Activated CD4-positive, alpha-beta T cell treated with anti-CD3 and anti-CD28 coated beads, Interleukin-2, amount 50 U/mL, for 24 hours (primary cell): ENCODE measurements at places on chromosomes 5 and 9.

DNA sequence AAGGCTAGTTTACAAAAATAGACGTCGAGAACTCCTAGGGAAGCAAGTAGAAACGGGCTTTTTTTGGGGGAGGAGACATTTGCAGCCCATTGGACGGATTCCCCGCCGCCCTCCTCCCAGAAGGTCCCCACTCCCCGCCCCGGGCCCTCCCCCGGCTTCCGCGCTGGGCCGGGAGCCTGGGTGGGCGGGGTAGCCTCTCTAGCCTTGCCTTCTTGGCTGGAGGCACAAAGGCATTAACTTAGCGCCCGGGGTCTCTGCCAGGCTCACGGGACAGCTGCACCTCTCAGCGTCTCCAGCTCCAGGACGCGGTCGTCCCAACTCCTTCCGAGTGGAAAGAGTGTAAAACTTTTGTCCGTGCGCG lies at the start of gene DMRTA1:
Gene DMRTA1, plus strand, starts transcription at position 236 of the 361 bp plus-strand sequence. CDS start 242 bp downstream, outside the sequence.
- DNase-seq = peak; percentile 3

DNA sequence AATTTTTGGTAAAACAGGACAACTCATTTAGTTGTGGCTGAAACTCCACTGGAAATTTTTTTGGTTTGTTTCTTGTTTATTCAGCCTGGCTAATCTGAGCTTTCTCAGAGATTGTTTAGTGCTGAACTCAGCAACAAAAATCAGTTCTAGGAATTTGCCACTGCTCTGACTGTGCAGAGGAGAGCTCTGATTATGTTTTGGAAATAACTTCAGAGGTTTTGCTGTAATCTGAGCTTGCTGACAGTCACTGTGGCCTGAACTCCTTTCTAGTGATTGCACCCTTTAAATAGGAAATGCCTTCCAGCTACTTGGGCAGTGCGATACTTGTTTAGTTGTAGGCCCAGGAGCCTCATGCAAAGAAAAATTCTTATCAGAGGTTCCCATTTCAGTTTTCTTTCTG lies 60.2 kb downstream of the OSTF1 start:
- no peak for DNase-seq

GRCh38 chr5:55675119-55675518 lies 37.0 kb downstream of the SLC38A9 start:
- DNase-seq = no peak

GRCh38 chr9:122151267-122151828 lies 8.2 kb downstream of the NDUFA8 start:
- DNase-seq = no peak

- no peak for DNase-seq
Measured at GRCh38 chr5:168655316-168655715, 76.1 kb upstream of the PANK3 start.

GRCh38 chr5:170623576-170624181 lies 119.9 kb downstream of the KCNIP1 start:
- DNase-seq = no peak

DNA sequence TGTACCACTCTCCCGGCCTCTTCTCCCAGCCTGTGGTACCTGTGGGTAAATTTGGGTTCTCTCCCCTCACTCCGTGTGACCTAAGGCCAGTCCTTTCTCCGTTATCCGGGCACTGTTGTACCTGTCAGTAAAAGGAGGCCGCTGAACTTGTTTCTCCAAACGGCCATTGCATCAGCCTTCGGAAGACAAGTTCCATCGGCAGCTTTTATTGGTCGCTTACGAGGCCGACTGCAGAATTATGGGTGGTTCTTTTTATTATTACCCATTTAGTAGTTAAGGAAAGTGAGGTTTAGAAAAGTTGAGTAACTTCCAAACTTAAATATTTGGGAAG lies 558 bp downstream of the GRPEL2 start:
- no peak for DNase-seq
